Stimulated activated CD8-positive, alpha-beta memory T cell treated with anti-CD3 and anti-CD28 coated beads, Interleukin-4, amount 100 ng/mL, for 1 hour (primary cell): ENCODE measurements at places on chromosomes 13 and 19.
A peak's percentile ranks its signal among the peaks of the same experiment; 100 is the strongest.

GRCh38 chr13:88483202-88483601 lies 812.0 kb downstream of the SLITRK5 start:
- DNase-seq: no peak

DNA sequence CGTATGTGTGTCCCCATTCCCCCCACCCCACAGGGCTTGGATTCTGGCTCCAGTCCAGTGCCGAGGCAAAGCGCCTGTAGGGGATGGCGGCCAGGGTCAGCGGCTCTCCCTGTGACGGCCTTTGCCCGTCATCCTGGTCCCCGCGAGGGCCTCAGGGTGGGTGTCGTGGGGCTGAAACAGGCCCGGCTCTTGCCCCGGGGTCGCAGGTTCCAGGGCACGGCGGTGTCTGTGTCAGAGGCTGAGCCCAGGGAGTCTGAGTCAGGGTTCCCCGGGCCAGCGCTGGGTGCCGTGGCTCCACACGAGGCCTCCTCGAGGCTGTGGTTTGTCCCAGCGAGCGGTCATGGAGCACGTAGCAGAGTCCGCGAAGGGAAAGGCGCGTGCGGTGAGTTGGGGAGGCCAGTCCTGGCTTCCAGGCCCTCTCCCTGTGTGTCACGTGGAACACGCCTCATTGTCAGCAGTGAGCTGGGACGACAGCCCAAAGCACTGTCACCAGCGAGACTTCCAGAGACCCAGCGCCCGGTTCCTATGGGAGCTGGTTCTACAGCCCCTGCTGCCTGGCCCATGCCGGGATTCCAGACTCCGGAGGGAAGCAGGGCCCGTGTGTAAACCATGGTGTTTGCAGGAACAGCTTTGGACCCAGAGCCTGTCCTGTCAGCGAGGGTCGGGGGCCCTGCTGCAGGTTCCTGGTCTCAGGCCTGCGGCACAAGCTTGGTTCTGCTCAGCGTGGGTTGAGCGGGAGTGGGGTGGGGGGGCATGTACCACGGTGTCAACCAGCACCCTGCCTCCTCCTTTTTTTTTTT lies 13.4 kb downstream of the NCLN start:
- no peak for DNase-seq

DNA sequence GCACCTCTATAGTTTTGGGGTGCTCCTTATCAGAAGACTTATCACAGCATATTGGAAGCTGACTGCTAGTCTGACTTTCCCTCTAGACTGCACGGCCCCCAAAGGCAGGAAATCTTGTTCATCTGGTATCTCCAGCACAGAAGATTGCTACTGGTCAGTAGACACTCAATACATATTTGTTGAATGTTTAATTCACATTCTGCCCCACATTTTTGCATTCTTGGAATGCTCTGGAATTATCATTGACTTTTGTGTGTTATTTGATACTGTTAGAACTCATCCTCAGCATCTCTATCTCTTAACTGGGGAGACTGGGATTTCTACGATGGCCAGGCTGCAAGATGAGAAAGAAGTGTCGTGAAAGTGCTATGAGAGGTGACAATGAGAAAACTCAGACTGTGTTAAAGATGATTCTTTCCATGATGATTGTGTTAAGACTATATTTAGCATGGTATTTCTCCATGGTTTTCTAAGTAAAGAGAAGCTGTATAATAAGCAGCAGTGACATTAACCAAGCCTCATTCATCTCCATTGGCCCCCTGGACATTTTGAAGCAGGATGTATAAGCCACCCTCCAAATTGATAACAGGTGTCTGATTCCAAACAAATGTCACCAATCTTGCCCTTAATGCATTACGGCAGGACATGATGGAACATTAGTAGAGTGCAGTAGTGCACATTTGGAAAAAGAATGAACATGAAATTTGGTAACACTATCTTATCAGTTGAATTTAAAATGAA lies 440.9 kb downstream of the RFC3 start:
- no peak for DNase-seq

- no peak for DNase-seq
Measured at GRCh38 chr13:38160131-38160530, 189.5 kb upstream of the UFM1 start.

DNA sequence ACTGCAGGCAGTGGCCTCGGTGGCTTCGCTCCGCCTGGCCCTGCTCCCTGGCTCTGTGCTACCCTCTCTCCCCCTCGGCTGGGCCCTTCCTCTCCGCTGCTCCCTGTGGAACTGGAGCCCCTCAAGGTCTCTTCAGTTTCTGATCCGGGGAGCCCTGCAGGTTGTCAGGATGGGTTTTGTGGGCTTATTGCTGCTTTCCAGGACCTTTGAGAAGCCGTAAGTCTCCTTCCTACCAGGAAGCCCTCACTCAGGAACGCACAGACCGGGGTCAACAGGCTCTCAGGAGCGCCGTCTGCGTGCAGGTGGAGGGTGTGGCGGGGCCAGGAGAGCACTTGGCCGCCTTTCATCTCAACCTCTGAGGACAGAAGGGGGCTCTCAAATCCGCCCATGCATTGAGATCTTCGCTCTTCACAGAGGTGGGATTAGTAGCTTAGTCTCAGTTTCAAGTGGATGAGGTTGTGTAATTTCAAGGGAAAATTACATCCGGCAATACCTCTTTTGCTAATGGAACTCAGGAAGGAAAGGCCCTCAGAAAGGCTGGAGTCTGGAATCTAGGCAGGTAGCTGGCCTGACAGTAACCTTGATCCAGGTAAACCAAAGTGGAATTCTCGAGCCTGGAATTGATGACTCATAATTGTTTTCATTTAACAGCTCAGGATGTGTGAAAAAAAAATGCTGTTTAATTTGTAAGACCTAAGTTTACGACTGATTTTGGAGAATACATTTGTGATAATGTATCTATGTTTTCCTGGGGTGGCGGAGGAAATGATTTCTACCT lies 102.0 kb downstream of the ATP11A start:
- DNase-seq: no peak

DNA sequence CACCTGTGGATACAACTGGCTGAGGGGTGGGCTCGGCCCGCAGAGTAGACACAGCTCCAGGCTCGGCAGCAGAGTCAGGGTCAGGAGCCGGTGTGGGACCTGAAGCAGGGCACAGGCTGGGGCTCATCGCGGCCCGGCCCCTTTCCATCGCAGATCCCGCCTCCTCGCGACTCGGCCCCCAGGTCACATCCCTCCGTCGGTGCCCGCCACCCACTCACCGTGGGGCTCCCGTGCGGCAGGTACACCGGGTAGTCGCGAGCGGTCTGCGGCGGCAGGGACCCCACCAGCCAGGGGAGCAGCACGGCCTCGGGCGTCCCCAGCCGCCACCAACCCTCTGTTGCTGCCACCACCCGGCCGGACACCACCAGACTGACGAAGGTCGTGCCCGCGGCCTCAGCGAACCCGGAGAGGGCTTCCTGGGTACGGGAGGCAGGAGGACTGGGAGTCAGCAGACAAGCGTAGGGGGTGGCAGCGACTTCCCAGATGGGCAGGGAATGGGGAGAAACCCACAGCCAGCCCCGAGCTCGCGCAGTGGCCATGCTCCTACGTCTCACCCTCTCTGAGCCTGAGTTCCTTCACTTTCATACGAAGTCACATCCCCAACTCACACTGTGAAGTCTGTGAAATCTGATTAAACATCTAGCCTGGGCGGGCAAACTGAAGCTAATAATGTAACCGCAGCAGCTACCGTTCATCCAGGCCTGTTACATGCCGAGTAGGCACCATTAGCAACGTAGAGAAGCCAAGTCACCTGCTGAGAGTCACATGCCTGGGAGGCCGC lies 3.7 kb downstream of the FUZ start:
- DNase-seq: no peak

- DNase-seq: no peak
Measured at GRCh38 chr13:29266756-29267733, 328.4 kb downstream of the SLC7A1 start.

GRCh38 chr19:39470724-39471339 lies 9.8 kb upstream of the TIMM50 start:
- DNase-seq: no peak

- DNase-seq: no peak
Measured at GRCh38 chr13:52833296-52833875, 15.1 kb downstream of the PCDH8 start.

DNA sequence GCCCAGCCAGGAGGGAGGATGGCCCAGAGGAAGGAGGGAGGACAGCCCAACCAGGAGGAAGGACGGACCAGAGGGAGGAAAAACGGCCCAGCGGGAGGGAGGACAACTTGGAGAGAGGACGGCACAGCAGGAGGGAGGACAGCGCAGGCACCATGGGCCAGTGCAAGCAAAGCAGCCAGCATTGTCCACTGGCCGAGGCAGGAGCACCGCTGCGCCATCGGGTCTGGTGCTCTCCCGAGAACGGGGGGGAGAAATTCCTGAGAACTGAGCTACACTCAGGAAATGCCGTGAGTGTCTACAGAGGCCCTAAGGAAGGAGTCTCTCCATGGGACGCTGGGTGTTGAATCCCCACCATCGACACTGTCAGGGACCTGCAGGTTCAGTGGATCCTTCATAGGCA lies 38.5 kb upstream of the SOX1 start:
- DNase-seq: no peak

DNA sequence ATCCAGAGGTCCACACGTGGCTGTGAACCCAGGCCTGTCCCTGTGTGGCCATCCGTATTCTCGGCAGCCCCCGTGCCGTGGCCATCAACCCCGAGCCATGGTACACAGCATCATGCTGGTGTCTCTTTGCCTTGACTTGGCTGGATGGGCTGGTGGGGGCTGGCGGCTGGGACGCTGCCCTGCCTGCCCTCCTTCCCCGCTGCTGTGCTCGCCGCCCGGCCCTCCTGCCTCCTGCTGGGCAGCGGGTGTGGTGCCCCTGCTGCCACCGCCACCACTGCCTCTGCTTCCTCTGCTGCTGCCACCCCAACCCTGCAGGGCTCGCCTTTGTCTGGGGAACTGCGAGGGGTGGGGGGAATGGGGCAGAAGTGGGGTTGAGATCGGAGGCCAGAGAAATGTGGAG lies 19.7 kb upstream of the EHD2 start:
- DNase-seq: no peak

- DNase-seq: no peak
Measured at GRCh38 chr13:44015118-44015517, 135.4 kb downstream of the LACC1 start.

DNA sequence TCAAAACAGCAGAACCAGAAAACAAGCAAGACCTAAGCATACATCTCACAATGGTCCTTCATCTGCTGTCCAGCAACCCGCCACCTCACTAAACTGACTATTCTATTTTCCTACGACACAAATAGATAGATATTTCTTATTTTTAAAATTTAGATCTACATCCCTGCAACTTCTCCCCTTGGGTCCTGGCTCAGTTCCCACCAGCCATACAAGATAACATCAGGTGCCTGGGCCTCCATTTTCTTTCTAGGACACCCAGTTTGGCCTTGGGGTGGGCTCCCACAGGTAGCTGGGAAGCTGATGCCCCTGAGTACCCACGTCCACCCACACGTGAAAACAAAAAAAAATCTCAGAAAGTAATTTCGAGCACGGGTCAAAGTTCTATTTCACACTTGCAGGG lies 47.6 kb downstream of the TGDS start:
- no peak for DNase-seq

- DNase-seq: peak; percentile 19
Measured at GRCh38 chr19:55086730-55087541, 11.3 kb downstream of the EPS8L1 start.

DNA sequence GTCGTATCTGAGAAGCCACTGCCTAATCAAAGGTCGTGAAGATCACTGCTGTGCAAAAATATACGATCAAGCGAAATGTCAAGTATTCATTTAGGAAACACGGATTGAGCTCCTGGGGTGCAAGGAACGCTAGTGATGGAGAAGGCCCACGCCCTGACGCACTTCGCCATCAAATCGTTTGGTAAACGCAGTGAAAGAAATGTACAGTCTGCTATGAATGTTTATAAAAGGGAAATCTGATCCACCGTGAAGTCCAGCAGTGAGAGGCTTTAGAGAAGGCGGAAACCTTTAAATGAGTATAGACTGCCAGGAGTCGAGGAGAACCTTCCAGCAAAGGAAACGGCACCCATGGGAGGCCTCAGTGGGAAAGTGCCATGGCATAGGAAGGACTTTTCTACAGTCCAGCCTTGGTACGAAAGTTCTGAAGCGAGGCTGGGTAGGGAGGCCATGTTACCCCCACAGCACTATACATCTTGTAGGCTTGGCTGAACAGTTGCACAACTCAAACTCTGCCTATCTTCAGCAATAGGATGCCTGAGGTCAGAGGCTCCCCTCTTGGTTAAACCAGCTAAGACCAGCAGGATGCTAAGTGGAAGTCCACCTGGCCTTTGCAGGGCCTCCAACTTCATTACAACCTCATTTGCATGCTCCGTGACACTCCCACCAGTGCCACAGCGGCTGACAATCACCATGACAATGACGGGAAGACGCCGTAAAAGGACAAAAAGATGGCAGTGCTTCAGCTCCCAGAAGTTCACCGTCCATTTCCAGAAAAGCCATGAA lies 20.4 kb downstream of the PCID2 start:
- no peak for DNase-seq

DNA sequence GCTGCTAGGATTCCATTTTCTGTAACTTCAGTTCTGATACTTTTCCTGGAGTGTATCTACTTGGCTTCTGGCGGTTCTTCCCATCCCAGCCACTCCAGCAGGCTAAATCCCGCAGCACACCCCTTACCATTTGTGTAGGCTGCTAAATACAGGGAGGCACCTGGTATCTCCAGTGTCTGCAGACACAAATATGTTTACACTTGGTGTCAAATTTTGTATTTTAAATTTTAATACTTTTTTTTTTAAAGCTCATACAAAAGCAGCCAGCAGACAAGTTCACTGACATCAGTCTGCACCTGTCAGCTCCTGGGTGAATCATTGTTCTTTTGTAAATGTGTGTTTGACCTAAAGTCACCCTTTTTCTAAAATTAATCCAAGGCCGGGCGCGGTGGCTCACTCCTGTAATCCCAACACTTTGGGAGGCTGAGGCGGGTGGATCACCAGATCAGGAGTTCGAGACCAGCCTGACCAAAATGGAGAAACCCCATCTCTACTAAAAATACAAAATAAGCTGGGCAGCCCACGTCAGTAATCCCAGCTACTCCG lies 3.4 kb upstream of the ZSCAN4 start:
- DNase-seq: no peak

DNA sequence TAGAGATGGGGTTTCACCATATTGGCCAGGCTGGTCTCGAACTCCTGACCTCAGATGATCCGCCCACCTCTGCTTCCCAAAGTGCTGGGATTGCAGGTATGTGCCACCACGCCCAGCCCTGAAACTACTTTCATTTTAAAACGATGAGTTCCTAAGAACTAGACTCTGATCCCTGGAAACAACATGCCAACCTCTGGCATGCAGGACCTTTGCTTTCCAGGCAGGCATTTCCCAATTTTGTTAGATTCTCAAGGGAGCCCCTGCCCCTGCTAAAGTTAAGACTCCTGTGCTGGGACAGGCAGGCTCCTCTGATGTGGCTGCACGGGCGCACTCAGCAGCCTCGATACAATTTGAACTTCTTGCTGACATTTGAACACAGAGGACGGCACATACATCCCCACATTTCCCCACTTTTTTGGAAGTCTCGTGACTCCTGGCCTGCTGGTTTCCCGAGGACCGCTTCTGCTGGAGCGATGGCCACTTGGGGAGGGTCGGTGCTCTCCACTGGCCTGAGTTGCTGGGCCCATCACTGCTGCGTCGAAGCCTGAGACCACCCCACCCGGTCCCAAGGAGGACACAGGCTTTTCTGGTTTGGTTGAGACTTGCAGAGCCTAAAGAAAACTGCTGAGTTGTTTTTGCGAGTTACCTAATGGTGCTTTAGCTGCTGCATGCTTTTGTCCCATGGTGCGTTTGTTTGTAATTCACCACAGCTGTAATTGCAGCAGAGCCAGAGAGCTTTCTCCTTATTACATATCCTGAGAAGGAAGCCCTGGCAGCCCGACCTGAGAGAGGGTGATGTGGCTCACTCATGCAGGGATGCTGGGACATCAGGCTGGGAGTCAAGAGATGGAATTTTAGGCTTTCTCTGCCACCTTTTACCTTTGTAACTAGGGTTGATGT lies 8.2 kb downstream of the ATP11A start:
- DNase-seq: no peak
